Activated CD4-positive, alpha-beta T cell treated with anti-CD3 and anti-CD28 coated beads, Interleukin-2, amount 10 ng/mL, durations not matched to agents 24 days and 14 days (primary cell): ENCODE measurements at places on chromosomes 4 and X.

- no peak for DNase-seq
Measured at GRCh38 chr4:144817081-144817480, 171.1 kb downstream of the HHIP start.

DNA sequence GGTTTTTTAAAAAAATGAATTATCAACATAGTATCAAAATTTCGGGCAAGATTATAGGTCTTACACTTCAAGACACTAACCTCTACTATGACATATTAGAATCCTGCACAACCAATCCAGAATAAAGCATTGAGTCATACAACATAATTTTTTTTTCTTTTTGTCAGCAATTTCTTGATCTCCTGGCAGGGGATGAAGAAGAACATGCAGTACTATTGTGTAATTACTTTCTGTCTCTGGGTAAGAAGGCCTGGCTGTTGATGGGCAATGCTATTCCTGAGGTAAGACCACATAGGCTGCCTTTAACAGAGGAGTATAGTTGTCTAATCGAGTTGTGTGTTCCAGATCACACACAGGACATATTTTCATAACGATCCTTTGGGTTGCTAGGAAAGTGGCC is 67.5 kb downstream of the FBXL5 start:
- no peak for DNase-seq

DNA sequence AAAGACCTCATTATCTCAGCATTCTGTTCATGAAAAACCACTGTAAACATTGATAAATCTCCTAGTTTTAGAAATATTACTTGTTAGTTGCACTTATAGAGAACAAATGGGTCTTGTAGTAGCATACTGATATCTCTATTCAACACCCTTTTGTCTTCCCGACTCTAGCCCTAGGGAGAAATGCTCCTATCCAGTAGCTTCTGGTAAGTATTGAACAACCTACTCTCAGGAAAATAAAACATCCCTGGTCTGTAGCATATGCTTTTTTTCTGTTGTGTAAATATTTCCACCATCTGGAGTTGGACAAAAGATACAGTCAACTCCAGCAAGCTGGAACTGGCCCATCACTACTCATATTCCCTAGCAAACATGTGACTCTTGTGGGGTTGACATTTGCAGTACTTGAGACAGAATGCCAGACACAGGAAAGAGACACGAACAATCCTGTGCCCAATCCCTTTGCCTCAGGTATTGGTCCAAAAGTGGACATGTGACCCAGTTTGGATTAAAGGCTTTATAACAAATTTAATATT is 188.2 kb downstream of the GC start:
- no peak for DNase-seq

DNA sequence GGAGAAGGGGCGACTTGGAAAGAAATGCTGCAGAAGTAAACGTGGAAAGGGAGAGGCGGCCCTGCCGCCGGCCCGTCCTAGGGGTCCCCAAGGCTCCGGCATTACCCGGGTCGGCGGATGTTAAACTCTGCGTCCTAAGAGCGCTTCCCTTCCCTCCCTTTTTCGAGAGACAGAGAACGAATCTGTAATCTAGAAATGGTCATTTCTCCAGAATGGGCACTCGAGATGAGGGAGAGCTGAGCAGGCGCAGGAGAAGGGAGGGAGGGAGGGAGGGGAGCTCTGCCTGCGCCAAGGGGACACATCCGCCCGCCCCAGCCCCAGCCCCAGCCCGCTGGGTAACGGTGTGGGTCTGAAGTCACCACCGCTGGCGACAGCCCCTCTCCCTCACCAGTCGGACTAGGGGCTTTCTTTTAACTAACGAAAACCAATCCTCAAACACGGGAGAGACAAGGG is 1.7 kb downstream of the HCFC1 start:
- peak; percentile 78 for DNase-seq

DNA sequence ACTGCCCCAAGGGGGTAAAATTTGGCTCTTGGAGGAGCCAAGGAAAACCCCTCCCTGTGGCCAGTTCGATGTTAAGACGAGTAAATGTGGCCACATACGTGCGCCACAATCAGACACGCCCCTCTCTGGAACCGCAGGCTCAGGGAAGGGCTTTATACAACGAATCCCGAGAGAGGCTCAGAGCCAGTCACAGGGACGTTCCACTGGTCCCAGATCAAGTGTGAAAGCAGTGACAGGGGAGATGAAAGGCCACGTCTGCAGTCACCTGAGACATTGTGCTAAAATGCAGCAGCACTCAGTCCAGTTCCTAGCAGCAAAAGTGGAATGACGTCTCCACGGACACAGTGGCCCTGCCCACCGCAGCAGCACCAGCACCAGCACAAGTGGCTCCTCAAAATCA is 68.0 kb downstream of the ACOX3 start:
- DNase-seq = no peak

GRCh38 chr4:2871911-2872310 is 28.3 kb downstream of the ADD1 start:
- no peak for DNase-seq

- no peak for DNase-seq
Measured at GRCh38 chr4:8101213-8102075, 57.2 kb downstream of the ABLIM2 start.

GRCh38 chr4:19317377-19317776 is 934.3 kb upstream of the SLIT2 start:
- DNase-seq = no peak

DNA sequence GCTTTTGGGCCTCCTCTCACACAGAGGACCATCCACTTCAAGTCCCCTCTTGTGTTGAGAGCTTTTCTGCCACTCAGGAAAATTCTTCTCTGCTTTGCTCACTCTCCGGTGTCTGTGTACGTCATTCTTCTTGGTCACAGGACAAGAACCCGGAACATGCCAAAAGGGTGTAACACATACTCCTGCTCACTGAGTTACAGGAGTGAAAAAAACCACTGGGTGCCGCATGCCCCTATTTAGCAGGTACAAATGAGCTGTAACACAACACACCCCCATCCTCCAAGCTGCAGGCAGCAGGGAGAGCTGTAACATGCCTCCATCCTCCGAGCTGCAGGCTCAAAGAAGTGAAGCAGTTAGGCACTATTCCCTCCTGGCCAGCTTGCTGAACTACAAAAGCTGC is 13.0 kb upstream of the CXCL2 start:
- no peak for DNase-seq

- no peak for DNase-seq
Measured at GRCh38 chr4:3388471-3389232, 53.1 kb upstream of the HGFAC start.

- DNase-seq = no peak
Measured at GRCh38 chrX:100687546-100687945, 43.5 kb downstream of the SRPX2 start.

DNA sequence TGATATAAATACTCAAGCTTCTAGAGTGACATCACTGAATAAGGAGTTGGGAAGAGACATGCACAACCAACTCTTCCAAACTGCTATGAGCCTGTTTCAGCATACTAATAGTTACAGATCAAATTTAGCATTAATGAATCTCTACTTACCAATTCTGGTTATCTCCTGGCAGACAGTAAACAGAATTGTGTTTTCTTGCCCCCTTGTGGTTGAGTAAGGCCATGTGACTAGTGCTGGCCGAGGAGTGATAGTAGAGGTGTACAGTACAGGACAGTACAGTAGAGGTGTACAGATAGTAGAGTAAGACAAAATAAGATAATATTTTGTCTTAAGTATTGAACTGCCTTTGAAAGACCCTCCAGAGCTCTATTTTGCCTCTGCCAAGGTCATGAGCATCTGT is 681.4 kb downstream of the GABRG1 start:
- no peak for DNase-seq

DNA sequence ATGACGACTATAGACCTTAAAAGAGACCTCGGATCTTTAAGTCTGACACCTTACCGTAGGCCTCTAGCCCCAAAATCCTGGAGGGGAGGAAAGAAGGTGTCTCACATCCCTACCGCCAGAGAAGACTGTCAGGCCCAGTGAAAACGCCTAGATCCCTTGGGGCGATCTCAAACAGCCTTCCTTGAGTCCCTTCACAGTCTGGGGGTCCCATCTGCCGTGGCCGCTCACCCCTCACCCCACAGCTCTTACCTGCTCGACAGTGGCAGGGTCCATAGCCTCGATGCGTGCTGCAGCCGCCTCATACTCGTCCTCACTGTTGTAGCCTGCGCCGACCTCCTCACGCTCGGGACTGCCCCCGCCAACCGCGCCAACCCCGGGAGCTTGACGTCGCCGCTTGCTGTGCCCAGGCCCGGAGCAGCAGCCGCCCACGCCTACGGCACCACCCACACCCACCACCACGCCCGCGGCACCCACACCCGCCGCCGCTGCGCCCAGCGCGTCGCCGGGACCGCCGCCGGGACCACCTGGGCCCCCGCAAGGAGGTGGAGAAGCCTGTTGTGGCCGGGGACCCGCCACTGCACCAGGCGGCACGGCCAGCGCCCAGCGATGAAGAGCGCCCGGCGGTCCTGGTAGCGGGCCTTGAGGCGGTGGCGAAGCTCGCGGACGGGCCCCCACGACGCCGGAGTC is 536 bp downstream of the OTUD5 start:
- DNase-seq = peak; percentile 81

GRCh38 chr4:11904117-11904535 is 475.4 kb upstream of the HS3ST1 start:
- no peak for DNase-seq

DNA sequence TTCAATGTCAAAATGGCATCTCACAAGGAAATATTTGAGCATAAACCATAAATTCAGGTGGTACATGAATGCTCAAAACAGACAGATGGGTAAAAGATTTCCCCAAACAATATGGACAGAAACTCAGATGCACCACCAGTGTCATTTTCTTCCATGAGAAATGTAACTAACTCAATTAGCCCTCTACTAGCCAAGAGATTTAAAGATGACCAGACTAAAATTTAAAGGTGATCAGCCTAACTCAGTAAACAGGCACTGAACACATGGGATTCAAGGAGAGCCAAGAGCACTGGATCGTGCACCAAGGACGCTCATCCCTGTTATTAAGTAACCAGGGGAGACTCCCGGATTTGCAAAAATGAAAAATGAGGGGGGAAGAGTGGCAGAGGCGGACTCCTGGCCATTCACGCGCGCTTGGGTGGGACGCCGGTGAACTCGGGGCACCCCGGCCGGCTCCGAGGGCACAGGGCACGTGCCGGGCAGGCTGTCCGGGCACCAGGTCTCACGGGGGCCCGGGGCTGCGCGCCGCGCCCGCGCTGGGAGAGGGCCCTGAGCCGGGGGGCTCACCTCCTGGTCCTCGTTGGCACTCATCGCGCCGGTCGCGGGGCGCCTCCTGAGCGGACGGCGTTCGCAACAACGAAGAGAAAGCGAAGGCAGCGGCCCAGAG is 490 bp downstream of the RWDD4 start:
- DNase-seq = no peak

- DNase-seq = no peak
Measured at GRCh38 chrX:153485396-153486080, 9.2 kb upstream of the BGN start.

DNA sequence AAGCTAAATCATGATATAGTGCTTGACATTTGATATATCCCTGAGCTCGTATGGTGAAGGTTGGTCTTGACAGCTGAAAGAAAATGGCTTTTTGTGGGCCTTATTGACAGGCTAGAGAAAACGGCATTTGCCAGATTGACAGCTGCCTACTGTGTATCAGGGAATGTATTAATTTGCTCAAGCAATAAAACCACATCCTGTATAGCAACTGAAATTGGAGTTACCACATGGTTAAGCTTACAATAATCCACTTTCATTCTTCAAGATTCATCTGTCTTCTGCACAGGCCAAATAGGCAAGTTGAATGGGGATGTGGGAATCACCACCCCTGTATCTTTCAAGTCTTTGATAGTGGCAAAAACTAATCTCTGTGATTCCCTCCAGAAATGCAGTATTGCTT is 76.2 kb upstream of the IL2 start:
- DNase-seq = no peak
